ENCODE measurements at places on chromosomes 7 and 10.

- DNase-seq = no peak
Measured at GRCh38 chr10:66629996-66630395, 295.8 kb upstream of the LRRTM3 start.

DNA sequence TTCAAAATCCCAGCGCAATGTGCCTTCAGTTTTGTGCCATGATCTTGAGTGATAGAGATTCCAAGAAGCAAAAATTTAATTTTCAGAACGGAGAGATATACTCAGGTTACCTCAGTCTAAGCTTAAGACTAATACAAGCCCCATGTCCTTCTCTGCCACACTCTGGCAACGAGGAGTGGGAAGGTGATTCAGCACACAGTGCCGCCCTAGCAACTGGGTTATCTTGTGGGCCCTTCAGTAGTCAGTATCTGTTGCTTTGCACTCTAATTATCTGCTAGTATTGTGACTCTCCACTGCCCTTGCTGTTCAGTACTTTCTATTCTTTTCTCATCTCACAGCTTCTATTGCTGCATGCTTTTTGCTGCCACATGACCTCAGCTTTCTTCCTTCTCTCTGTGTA is 39.2 kb upstream of the MKLN1 start:
- no peak for DNase-seq

GRCh38 chr7:154591544-154591943 is 411.4 kb downstream of the PAXIP1 start:
- peak; percentile 60 for DNase-seq

GRCh38 chr10:87511526-87511925 is 6.8 kb downstream of the MINPP1 start:
- no peak for DNase-seq

- DNase-seq = no peak
Measured at GRCh38 chr10:122277526-122278136, 6.5 kb downstream of the BTBD16 start.

- DNase-seq = peak; percentile 48
Measured at GRCh38 chr7:30116771-30117170, 18.0 kb upstream of the MTURN start.

- DNase-seq = no peak
Measured at GRCh38 chr10:3812141-3812540, 27.1 kb upstream of the KLF6 start.

DNA sequence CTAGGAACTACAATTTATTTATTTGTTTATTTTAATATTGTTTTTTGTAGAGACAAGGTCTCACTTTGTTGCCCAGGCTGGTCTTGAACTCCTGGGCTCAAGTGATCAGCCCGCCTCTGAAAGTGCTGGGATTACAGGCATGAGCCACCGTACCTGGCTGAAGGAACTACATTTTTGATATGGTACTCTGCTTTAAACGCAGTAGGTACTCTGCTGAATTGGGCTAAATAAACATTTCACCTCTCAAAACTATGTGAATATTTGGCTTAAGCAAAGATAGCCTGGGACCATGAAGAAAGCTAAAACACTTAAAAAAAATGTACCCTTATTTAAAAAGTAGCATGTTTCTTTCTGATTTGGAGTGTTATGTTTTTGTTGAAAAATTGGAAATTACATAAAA is 138.2 kb downstream of the ADK start:
- DNase-seq = no peak

DNA sequence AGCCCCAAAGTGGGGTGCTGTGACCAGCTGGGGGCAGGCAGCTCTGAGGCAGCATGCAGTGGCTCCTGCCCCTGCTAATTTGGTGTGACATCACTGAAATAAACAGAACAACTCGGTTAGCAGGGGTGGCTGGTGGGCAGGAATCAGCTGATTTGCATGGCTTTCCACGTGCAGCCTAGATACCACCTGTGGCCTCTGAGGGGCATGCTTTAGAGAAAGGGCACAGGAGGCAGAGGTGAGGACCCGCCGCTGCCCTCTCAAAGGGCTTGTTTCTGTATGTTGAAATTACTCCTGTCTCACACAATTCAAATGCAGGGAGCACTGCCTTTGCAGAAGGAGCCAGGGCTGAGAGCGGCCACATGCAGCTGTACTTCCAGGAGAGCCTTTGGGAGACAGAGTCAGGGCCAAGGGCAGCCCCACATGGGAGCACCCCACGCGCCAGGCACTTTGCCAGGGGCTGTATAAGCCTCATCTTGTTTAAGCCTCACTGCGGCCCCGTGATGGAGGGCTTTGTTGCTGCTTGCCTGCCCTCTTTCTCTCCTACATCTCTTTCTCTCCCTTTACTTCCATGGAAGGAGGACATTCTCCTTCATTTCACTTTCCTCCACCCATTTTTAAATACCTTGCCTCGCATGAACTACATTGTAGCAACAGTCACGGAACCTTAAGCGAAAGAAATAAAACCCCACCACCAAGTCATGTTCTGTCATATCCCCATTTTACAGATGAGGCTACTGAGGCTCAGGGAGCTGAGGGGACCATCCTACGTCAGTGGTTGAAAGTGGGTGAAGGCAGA is 137.7 kb downstream of the ZMIZ1 start:
- DNase-seq = no peak

- peak; percentile 79 for DNase-seq
Measured at GRCh38 chr10:91635401-91636400, 2.8 kb upstream of the PPP1R3C start.

- DNase-seq = no peak
Measured at GRCh38 chr10:124999433-125000365, 57.8 kb downstream of the ZRANB1 start.

DNA sequence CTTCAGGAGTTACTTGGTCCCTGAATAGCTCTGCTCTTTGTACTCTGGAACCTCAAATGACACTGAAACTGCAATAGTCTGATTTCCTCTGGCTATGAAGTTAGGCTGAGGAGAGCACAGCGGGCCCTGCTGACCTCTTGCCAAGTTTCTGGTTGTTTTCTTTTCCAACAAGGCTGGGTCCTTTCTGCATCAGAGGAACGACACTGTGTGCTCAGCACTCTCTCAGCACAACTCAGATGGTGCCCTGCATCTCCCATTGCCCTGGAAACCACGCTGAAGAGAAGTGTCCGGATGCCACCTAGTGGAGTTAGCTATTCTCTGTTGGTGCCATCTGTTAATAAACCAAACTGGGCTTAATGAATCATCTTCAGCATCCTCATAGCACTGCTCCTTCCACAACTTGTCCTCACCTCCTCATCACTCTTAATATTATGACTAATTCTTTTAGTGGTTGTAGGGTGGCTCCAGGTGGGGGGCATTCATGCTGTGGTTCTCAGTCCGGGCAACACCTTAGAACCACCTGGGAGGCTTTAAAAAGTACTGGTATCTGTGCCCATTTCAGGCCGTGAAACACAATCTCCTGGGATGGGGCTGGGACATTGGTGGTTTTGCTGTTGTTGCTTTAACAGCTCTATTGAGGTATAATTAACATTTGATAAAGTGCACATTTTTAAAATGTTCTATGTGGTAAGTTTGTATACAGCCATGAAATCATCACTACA is 8.2 kb upstream of the EFCAB10 start:
- peak; percentile 45 for DNase-seq

- DNase-seq = no peak
Measured at GRCh38 chr7:112356596-112356995, 93.7 kb upstream of the IFRD1 start.

GRCh38 chr10:125624800-125625199 is 58.2 kb downstream of the TEX36 start:
- DNase-seq = no peak

DNA sequence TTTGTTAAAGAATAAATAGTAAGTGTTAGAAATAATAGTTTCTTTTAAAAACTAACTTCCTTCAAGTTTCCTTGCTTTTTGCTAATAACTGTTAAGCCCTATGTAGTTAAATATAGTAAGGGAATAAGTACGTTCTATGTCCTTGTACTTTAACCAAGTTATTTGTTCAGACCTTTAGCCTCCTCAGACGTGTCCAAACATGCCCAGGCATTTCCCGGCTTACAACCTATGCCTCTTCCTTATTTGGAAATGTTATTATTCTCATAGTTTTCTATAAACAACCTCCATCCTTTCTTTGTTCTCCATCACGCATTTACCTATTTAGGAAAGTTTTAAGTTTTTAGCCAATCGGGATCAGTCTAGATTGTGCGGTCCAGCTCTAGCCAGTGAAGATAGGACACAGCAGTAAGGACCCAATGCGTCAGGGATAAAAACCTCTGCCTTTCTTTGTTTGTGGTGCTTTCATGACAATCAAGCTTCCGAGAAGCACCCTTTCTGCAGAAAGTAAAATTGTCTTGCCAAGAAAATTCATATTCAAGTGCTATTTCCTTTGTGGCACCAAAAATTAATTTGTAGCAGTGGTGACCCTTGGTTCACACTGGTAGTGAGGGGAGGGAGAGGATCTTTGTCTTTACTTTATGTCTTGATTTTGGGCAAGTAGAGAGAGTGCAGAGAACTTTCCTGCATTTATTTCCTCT is 851.3 kb upstream of the POM121L12 start:
- DNase-seq = no peak

GRCh38 chr7:94052398-94053180 is 48.4 kb upstream of the BET1 start:
- DNase-seq = no peak

DNA sequence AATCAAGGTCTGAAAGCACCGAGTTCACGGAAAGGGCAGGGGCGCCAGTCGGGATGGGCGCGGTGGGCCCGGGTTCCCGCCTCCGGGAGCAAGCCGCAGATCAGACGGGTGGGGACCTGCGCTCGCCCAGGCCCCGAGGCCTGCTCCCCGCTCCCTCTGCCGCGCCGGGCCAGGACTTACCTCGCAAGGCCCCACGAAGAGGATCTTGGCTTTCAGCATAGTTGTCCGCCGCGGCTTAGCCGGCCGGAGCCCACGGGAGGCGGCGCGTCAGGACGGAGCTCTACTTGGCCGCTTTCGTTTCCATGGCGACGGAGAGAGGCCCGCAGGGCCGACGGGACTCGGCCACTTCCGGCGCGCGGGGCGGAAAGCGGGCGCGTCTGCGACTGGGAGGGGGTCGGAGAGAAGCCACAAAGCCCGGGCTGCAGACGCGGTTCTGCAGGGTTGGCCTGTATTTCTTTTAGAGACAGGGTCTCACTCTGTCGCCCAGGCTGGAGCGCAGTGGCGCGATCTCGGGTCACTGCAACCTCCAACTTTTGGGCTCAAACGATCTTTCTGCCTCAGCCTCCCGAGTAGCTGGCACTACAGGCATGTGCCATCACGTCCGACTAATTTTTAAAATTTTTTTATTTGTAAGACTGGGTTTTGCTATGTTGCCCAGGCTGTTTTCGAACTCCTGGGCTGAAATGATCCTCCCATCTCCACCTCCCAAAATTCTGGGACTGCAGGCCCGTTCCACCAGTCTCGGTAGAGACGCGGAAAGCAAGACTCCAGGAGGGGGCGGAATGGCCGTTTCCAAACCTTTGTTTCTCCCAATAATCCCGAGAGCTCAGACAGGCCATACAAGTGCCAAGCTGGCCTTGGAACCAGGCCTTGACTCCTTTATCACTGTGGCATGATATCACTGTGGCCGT is at the start of gene IFT22:
Gene IFT22, minus strand, starts transcription at position 322 of the 911 bp plus-strand sequence. Its CDS starts 103 bp downstream, at position 219.
- DNase-seq = peak; percentile 95

DNA sequence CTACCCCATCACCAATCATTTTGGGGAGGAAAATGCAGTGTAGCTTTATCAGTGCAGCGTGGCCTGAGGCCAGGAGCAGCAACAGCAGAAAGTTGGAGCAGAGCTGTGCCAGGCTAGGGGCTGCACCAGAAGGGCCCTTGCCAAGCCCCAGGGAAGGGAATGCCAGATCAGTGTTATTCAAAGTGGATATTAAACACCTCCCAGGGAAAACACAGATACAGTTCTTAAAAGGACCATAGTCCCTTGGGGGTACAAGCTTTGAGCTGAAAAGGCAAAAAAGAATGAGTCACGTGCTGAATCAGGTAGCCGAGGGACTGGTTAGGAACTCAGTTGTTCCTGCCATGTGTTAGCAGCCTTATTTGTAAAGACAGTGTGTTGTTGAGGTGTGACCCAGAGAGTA is 54.0 kb downstream of the GSDME start:
- no peak for DNase-seq

DNA sequence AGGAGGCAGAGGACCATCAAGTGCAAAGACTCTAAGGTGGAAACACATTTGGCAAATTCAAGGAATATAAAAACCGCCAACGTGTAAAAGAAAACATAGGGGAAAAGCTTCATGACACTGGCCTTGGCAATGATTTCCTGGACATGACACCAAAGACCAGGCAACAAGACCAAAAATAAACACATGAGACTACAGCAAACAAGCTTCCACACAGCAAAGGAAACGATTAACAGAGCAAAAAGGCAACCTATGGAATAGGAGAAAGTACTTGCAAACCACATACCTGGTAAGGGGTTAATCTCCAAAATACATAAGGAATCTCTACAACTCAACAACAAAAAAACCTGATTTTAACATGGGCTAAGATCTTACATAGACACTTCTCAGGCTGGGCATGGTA is 3.5 kb downstream of the GSTO1 start:
- no peak for DNase-seq

GRCh38 chr10:31819391-31819820 is 109.2 kb downstream of the ARHGAP12 start:
- no peak for DNase-seq

DNA sequence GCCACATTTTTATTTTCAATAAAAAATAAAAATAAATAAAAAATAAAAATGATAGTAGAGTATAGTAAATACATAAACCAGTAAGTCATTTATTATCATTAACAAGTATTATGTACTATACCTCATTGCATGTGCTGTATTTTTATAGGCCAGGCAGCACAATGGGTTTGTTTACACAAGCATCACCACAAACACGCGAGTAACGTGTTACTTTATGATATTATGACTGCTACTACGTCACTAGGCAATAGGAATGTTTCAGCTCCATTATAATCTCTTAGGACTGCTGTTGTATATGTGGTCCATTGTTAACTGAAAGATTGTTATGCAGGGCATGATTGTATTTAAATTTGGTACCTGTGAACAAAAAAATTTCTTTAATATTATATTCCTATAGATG is 20.8 kb upstream of the SDHAF3 start:
- DNase-seq = no peak

DNA sequence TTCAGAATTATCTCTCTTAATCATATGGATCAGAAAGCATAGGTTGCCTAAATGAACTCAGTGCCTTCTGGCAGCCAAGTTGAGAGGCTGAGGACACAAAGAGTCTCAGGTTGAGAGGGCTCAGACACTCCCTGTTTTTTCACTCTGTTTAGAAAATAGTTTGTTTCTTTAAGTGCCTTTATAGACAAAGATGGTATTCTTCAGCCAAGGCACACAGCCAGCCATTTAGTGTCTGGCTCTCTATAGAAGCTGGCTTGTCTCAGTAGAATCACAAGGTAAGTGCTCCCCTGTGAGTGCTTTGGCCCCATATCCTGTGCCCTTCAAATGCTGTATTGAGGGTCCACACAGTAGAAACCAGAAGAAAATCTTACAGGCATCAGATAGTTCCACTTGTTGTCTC is 3.6 kb downstream of the GPR158 start:
- no peak for DNase-seq

DNA sequence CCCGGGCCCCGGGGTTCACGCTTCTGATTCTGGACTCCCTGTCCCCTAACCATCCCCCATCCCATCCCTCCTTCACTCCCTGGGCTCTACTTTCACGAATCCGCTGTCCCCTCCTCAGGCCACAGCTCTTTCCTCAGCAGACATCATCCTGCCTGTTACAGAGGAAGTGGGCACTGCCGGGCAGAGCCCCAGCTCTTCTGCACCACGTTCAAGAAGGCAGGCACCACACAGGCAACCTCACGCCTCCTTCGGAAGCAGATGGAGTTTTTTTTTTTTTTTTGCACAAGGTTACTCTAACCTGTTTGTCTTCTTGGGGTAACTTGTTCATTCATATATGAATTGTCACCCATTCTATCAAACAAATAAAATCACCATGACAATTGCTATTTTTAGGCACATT is 17.9 kb upstream of the ZNF32 start:
- DNase-seq = no peak
